ENCODE measurements at places on chromosomes 5 and 9.

DNA sequence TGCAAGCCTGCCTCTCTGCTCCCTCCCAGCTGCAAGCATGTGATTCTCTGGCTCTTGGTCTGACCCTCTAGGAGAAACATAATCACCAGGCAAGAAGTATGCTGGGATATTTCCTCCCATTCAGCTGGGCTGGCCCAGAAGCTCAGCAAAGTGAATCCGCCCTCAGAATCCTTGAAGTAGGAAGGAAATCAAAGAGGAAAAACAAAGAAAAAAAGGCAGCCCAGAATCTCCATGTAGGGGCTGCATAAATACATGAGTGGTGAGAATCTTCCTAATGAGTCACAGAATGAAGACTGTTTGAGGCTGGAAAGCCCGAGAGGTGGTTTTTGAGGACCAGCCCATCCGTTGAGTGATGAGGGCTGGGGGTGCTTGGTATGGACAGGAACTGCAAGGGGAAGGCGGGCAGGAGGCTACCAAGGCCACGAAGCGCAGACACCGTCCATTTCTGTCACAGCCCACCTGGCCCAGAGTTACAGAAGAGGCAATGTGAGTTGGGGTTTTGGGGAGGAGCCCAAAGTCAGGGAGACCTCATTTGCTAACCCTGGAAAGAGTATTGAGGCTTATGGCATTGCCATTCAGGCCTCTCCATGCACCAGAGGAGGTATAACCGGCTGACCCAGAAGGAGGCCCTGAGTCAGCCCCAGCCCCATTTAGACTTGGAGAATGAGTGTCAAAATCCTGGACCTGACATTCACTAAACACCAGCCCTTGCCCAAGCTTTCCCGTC lies 33.4 kb upstream of the TGFBR1 start:
- DNase-seq, result no peak

DNA sequence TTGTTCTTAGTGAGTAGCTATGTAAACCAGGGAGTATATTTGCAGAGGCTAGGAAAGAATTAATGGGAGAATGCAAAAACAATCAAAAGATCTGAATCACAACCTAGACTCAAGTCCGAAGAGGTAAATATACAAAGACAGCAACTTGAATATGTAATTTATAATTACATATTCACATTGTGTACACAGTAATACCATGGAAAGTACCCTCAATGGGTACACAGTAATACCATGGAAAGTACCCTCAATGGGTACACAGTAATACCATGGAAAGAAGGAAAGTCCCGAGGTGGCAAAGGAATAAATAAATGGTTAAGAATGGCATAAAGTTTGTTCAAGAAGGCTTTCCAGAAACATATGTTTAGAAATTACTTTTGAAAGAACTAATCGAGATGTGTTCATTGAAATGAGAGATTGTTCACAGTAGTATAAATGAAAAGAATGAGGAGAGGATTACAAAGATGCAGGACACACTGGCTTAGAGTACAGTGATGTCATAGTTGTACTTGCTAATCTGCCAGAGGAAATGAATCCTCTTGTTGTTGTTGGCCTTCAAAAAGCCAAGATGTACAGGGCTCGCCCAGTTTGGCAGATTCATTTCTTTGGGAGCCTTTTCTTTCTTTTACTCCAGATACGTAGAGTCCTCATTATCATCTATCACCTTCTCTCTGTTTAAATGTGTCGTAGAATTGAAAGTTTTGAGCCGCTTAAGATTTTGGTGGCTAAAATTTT lies 116.0 kb downstream of the UNC13B start:
- no peak for DNase-seq

GRCh38 chr9:68999393-69000105 lies 14.4 kb downstream of the PRKACG start:
- DNase-seq, result peak; percentile 64

- no peak for DNase-seq
Measured at GRCh38 chr9:18604767-18605730, 131.1 kb downstream of the ADAMTSL1 start.

DNA sequence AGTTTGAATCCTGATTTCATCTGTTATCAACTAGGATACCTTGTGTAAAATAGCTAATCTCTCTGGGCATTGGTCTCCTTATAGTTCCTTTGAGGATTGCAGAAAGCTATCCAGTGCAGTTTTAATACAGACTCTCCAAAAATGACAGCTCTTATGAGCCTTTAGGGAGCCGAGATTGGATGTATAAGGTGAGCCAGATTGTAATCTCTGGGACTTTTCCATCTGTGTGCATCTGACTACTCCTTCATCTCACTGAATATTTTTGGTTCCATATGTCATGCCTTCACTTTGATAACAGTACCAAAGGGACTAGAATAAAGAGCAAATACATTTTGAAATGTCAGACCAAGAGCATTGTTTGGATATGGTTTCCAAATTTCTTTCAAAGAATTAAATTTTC lies 367.2 kb downstream of the TMEM232 start:
- no peak for DNase-seq
